CD4-positive, alpha-beta T cell treated with Interleukin-12 subunit alpha and Interleukin-12 subunit beta, for 1 hour (primary cell): ENCODE measurements at places on chromosomes 4 and X.

- no peak for DNase-seq
Measured at GRCh38 chrX:51148848-51149247, 183.8 kb upstream of the NUDT10 start.

GRCh38 chr4:113851816-113852215 is 90.3 kb upstream of the CAMK2D start:
- DNase-seq, result no peak

DNA sequence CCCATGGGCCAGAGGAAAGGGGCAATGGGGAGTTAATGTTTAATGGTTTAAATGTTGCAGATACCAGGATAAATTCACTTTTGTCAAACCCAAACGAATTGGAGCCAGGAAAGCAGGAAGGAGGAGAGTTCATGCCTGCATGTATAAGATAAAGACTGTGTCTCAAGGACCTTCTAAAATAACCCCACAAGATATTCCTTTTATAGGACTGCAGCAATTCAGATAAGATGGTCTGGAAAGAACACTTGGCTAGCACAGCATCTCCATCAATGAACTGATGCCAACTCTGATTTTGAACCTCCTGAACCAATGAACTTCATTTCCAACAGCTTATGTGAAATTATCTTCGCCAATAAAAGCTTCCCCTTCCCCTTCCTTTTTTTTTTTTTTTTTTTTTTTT is 31.3 kb upstream of the LONRF3 start:
- DNase-seq, result no peak

- DNase-seq, result no peak
Measured at GRCh38 chrX:43456063-43456462, 200.0 kb upstream of the MAOA start.

DNA sequence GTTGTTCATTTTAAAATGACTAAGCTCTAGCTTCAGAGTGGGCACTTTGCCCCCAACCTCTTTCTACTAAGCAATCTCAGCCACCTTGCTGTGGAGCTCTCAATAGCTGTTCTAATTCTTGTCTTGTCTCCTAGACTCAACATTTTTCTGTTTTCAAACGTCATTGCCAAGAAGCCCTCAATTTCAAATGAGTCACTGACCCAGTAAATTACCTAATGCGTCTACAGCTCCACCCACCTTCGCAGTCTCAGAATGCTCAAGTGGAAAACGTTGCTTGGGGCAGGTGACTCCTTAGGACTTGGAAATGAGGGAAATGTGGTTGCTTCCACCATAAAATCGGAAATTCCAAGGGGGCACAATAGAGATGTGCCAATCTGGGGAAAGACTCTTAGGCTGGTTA is 59.0 kb downstream of the ING2 start:
- no peak for DNase-seq

DNA sequence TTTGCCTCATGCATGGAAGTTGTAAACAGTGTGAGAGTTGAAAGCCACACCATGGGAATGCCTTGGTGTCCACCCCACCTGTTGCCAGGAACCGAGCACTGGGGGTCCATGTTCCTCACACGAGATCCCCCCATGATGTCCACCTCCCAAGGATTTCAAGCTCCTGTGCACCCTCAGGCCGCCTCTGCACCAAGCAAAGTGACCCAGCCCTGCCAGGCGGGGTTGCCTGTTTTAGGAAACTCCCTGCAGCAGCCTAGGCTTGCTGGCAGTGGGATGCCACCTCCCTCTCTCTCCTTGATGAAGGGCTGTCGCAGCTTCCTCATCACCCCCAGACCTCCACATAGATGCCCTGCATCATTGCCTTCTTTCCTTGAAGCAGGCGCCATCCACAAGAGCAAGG is 82.8 kb downstream of the GPR143 start:
- no peak for DNase-seq

DNA sequence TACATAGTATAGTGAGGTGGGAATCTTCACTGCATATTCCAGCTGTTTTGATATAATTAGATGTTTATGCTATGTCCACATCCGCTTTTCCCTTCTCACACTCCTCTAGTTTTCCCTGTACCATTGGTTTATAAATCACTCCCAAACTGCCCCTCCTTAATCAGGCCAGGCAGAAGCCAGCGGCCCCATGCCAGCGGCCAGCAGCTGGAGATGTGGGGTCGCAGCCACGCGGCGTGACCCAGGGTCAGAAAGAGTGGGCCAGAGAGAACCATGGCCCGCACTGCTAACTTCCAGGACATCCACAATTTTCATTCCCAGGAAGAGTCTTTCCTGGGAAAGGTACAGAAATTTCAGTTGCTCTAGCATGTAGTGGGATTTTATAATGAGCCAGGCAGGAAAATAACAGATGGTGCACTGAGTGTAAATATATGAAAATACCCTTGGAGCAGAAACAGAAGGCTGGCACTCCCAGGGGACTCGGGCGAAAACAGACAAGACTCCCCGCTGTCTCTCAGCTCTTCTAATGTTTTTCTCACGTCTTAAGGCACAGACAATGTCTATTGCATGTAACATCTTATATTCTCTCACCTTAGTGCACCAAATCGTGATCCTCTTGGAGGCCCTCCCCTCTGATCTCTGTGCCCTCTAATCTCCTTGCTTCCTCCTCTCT is 145.9 kb upstream of the ZFP42 start:
- DNase-seq, result no peak

GRCh38 chr4:8649631-8650361 is 57.2 kb downstream of the CPZ start:
- no peak for DNase-seq

DNA sequence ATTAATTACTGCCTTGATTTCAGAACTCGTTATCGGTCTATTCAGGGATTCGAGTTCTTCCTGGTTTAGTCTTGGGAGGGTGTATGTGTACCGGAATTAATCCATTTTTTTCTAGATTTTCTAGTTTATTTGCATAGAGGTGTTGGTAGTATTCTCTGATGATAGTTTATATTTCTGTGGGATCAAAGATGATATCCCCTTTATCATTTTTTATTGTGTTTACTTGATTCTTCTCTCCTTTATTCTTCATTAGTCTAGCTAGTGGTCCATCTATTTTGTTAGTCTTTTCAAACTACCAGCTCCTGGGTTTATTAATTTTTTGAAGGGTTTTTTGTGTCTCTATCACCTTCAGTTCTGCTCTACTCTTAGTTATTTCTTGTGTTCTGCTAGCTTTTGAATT is 32.1 kb downstream of the CDX4 start:
- DNase-seq, result no peak

GRCh38 chrX:72117636-72118210 is 14.0 kb downstream of the RTL5 start:
- DNase-seq, result no peak

DNA sequence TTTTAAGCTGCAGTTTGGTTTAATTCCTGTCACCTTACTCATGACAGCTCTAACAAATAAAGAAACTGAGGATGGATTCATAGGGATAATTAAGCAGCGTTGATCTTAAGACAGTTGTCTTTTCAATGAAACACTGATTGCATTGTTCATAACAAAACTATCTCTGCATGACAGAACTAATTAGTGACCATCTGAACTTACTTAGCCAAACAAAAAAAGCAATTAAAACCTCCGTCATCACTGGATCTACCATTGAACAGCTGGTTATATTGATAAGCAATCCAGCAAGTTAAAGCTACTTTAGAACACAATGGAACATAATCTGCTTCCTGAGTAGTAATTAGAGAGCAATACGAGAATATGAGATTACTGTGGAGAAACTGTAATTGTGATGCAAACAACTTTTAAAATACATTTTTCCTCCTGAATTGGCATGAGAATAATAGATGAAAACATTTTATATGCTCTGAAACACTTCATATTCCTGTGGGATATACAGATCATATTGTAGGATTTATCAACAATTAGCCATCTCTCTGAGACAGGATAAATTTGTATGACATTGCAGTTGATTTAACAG is 2576.8 kb downstream of the PCDH7 start:
- DNase-seq, result no peak

DNA sequence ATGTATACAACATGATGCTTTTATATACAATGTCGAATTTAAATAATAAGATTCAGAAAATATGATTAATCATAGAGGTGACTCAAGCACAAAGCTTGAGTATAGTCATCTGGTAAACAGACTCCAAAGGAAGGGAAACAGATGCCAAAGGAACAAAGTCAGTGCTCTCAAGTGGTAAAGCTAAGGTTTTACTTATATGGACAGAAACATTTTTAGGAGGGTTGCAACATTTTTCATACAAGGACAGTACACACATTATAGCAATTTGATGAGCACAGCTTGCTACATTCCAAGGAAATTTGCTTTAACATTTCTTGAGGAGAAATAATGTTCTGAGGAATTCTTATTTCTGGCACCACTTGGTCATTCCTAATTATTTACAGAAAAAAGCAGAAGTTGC is 333.4 kb upstream of the AADAT start:
- no peak for DNase-seq

DNA sequence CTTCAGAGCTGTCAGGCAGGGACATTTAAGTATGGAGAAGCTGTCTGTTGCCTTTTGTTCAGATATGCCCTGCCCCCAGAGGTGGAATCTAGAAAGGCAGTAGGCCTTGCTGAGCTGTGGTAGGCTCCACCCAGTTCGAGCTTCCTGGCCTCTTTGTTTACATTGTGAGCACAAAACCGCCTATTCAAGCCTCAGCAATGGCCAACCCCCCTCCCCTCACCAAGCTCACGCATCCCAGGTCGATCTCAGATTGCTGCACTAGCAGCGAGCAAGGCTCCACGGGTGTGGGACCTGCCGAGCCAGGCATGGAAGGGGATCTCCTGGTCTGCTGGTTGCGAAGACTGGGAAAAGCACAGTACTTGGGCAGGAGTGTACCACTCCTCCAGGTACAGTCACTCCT is 59.3 kb downstream of the ZNF674 start:
- DNase-seq, result peak; percentile 5

DNA sequence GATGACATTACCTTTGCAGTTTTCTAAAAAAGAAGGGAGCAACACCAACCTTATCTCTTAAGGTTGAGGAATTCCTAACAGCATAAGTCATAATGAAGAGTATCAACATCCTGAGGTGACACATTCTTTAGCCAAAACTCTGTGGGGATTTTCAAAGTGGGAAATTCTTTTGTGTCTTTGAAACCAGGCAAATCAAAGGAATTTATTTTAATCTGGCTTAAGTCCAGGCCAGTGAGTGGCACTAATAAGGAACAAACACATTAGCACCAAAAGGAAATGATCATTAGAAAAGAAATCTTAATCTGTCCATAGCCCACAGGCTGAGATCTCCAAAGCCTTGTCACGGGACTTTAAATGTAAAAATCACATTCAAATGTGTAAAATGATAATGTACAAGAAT is 110.1 kb downstream of the LARP7 start:
- no peak for DNase-seq

GRCh38 chr4:184384810-184385557 is 89.4 kb downstream of the IRF2 start:
- no peak for DNase-seq

- DNase-seq, result no peak
Measured at GRCh38 chr4:61273233-61273632, 73.1 kb downstream of the ADGRL3 start.

- no peak for DNase-seq
Measured at GRCh38 chr4:6963139-6963611, 53.5 kb downstream of the TBC1D14 start.

DNA sequence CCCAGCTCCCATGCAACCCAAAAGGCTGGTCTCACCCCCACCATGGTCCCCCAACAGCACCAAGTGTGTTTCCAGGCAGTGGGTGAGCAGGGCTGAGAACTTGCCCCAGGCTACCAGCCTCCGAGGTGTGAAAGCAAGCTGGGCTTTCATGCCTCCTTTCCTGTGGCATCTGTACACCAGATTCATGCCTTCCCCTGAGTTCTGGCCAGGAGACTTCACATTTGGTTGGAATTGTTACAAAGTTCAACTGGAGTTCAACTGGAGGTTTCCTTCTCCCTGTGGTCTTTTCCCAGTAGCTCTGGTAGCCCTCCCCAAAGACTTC is 77.6 kb upstream of the RAB40AL start:
- no peak for DNase-seq

GRCh38 chrX:10847333-10847732 is 226.9 kb upstream of the MID1 start:
- no peak for DNase-seq

DNA sequence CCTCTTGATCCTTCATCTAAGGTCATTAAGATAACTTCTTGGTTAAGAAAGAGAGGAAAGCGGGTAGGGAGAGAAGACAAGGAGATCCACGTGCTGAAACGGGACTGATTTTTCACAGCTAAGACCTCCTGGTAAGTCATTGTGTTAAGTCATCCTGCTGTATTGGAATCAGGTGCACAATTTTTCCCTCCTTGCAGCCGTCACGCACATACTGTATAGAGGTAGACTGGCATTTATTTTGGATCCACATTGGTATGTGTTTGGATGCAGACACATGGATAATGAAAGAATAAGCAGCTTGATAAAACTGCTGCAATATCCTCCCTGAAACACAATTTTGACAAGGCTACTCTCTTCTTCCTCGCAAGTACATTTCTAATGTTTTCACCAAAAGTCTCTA is 60.1 kb upstream of the NAP1L5 start:
- no peak for DNase-seq

DNA sequence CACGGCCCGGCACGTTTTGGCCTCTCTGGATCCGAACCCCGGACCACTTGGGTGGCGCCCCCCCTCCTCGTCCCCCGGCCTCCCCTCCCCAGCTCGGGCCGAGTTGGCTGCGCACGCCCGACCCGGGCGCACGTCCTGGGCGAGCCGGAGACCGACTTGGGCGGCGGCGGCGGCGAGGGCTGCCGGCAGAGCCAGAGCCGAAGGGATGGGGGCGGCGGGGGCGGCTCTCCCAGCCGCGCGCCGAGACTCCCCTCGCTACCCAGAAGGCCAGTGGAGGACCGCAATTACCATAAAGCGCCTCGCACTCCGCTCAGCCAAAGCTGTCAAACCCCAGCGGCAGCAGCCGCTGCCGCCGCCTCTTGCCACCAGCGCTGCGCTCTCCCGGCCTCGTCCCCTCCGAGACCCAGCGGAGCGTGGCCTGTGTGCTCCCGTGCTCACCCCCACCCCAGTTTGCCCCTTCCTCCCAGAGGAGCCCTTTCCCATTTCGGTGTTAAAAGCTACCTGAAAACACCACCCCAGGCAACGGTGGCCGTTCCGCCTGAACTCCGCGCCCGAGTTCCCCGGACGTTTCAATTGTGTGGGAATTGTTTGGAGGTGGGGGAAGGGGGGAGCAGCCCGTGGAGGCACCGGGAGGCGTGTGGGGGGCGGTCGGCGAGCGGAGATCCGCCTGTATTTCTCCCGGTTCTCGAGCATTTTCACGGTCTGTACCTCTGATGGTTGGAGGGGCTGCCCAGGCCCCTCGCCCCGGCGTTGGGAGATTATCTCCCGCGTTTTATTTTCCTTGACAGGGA is 701 bp upstream of the BCOR start:
- peak; percentile 71 for DNase-seq

- DNase-seq, result no peak
Measured at GRCh38 chr4:16125571-16126445, 42.0 kb upstream of the PROM1 start.

- no peak for DNase-seq
Measured at GRCh38 chr4:165711912-165712311, 161.1 kb upstream of the TLL1 start.

- no peak for DNase-seq
Measured at GRCh38 chr4:188160406-188160805, 21.2 kb downstream of the TRIML1 start.
